ENCODE measurements at places on chromosomes 13 and 19. TPM values are rescaled to one million over a fixed set of nuclear protein-coding genes. Genes with fewer than 3 reads are reported as not detected.

- H3K4me3 ChIP-seq, result no peak overlapping the region
- H3K36me3 ChIP-seq, result no peaks in the 10 kb centered on the region
- H3K27ac ChIP-seq, result no peak overlapping the region
These were observed 104.1 kb downstream of the FRY start for GRCh38 chr13:32135655-32136054.

WDR62 gene
- 0.59 TPM for total RNA-seq

GRCh38 chr13:108037348-108037747 lies 178.0 kb downstream of the LIG4 start:
- no peak overlapping the region for H3K27ac ChIP-seq
- no peak overlapping the region for H3K4me3 ChIP-seq
- DNase-seq, result no peak
- no peaks in the 10 kb centered on the region for H3K4me1 ChIP-seq
- H3K27me3 ChIP-seq, result no peaks in the 10 kb centered on the region

DNA sequence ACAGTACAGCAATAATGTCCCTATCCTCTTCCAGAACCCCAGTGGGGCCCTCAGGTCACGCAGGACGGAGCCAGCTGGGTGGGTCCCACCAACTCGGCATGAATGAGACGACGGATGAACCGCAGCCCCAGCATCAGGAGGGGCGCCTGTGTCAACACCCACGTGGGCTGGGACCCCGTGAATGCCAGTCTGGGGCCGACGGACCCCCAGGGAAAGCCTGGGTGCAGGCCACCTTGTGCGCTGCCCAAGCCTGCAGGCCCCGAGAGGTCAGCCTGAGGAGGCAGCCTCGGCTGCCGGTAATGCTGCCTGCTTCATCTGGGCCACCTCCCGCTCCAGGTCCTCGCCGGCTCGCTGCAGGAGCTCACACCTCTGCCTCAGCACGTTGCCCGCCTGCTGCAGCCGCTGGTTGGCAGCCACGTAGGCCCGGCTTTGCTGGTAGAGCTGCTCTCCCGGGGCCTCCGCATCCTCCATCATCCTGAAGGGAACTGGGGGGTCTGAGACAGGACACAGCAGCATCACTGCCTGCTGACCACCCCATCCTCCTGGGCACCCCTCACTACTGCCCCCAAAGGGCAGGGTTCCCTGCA lies 4.2 kb downstream of the C19orf25 start:
- DNase-seq, result no peak
- H3K4me3 ChIP-seq, result no peak overlapping the region
- H3K27me3 ChIP-seq, result no peaks in the 10 kb centered on the region
- H3K36me3 ChIP-seq, result no peaks in the 10 kb centered on the region
- no peak overlapping the region for H3K27ac ChIP-seq

Measured in liver (tissue), 10 donors.